Memory B cell (primary cell): ENCODE measurements at places on chromosomes 16 and 17.

DNA sequence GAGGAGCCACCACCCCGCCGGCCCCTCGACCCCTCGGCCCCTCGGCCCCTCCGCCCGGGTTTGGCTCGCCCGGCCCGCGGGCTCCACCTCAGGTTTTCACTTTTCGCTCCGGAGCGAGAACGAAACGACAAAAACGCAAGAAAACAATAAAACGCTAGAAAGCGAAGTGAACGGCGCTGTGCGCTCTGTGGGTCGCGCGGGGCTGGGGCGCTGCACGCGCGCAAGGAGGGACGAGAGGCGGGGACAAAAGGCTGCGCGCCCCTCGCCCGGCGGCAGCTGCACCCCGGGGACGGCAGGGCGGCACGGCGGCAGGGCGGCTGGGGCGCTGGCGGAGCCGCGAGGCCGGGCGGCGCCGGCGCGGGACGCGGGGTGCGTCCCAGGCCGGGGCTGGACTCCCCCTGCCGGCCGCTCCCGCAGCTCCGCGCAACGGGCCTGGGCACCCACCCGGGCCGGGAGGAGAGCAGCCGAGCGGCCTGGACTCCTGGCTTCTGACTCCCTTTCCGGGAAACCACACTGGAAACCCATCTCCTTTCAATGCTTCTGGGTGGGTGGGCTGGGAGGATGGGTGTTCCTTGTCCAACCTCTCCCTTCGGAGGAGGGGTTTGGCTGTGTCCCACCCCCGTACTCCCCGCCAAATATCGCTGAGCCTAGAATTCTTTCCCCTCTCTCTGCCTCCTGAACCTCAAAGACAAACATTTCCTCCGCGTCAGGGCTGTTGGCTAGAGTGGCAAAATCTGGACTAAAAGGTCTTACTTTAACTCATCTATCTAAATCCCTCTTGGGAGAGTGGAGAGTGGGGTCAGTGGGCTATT lies 9.9 kb downstream of the TBX2 start:
- DNase-seq, result peak; percentile 65

DNA sequence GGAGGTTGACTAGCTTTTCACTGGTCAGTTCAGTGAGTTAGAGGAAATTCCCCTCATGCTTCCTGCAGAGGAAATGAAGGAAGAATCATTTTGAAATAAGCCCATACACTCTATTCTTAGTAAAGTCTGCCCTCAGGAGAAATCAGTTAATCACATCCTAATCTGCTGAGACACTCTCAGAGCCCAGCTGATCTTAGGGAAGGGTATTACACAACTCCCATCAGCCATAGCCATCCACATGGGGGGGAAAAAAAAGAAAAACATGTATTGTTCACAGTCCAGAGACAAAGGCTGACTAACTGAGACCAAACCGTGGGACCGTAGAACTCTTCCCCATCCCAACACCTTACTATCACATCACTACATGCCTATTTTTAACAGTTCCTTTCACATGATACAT lies 722.3 kb downstream of the CDH8 start:
- no peak for DNase-seq

DNA sequence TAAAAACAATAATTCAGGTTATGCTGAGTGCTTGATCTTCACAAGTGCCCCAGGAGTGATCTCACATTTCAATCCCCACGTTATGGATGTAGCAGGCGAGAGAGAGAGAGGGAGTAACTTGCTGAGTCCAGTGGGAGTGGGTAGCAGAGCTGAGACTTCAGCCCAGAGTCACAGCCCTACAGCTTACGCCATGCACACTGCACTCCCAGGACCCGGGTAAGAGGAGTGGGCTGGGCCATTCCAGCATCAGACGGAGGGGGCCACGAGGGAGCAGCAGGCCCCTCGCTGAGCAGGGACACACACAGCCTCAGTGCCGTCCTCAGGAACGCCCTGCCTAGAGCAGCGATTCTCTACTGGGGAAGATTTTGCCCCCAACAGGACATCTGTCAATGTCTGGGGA lies 9.8 kb upstream of the KIF19 start:
- no peak for DNase-seq

DNA sequence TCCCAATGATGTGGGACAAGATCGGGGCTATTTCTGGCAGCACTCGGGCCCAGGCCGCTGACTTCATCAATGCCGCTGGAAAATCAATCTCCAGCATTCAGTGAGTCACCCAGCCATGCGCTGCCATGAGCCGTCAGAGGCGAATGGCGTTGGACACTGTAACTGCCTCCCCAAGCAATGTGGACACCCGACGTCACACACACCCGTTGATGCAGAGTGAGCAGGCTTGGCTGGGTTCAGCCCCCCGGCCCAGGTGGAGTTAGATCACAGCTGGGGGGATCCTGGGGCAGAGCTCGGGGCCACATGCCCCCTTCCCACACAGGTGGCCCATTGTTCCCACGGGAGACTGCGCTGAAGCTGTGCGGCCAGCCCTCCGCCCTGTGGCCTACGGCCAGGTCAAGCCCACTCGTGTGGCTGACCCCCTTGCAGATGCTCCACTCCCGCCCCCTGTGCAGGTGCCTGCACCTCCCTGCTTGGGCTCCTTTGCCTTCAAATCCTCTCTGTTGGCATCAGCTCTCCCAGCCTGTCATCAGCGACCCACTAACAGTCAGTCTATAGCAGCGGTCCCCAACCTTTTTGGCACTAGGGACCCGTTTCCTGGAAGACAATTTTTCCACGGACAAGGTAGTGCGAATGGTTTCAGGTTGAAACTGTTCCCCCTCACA lies 89.9 kb downstream of the TBC1D16 start:
- DNase-seq, result no peak
